ENCODE measurements at places on chromosomes 7 and 10. TPM values are rescaled to one million over a fixed set of nuclear protein-coding genes. Genes with fewer than 3 reads are reported as not detected.

DNA sequence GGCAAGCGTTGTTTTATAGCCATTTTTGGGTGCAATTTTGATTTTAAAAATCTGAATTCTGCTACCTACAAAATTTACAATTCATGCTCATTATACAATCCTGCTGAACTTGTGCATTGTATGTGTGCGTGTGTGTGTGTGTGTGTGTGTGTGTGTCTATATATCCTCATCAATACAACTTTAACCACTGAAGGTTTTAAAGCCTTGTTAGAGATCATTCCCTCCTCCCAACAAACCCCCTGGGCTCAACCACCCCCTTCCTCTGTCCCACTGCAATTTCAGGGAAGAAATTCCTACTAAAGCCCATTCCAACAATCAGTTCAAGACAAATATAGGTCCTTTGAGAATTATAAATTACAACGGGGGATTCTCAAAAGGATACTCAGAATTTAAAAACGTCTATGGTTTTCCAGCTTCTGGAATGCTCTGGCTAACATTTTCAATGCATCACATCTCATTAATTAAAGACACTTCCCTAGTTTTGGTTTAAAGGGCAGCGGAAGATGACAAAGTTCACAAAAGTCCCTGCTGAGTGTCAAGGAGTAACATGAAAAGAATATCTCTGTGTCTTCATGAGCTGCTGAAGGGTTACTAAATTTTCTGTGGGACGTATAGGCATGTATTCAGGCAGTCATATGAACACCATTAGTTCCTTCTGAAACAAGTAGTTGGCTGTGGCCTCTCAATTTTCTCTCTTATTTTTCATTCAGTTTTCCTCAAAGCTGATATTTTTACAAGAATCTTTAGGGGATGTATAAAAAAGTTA is 889 bp upstream of the SEMA3A start:
- no peak for DNase-seq

DNA sequence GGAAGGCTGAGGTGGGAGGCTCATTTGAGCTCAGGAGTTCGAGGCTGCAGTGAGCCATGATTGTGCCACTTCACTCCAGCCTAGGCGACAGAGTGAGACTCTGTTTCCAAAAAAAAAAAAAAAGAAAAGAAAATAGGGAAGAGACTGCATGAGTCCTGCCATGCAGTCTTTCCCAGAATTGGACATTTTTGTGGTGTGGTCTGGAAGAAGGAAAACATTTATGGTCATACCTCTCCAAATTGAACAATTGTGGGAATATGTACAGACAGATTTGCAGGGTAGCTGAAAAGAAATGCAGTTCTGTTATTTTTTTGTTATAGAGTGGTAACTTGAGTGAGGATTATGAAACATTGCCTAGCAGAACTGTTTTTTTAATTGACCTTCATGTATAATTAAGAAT is 198.1 kb downstream of the AUTS2 start:
- no peak for DNase-seq

GRCh38 chr10:33309406-33309805 is 25.1 kb downstream of the NRP1 start:
- DNase-seq, result no peak

DNA sequence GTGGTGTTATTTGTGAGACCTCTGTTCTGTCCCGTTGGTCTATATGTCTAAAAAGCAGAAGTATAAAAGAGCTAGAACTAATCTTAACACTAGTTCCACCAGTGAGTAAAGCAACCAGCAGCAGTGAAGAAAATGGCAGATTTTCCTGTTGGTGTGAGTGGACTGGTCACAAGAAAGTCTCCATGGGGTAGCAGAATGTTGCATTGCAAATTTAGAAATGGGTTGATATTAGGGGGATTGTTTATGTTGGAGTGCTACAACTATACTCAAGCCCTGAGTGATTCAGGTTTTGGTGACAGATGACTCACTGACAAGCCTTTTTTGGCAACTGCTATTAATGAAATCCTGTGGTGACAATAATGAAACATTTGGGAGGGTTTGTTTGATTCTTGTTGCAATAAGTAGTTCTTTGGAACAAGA is 5.6 kb downstream of the AVL9 start:
- no peak for DNase-seq

DNA sequence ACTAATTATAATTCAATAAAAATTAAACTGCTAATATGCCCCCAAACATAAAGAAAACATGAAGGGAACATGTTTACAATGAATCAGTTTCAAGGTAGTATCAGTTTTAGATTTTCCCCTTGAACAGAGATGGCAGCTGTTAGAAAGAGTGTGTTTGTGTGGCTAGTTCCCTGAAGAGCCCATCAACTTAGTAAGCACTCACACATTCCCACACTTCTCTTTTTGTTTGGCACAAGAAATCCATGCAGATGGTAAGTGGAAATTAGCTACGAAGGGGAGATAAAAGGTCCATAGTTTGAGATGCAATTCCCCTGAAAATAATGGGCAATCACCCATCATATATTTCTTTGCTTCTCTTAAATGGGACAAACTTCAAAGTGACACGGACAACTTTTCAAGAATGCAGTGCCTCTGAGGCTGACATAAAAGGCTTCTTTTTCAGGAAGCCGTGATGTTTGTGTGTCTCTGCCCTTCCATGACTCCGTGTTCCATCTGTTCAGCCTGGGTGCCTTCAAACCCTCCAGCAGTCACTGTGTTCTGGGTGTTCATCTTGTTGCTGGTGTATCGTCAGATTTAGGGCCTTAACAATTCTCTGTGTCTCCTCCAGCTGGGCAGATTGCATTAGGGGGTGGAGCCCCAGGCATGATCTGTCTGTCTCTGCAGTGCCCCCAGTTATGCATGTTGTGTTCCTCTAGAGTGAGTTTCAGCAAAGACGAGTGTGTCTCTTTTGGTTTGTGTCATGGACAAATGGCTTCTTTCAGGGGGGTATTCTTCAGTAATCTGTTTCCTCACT is 259.5 kb upstream of the NPY start:
- DNase-seq, result no peak

PGAM2 gene
- total RNA-seq, result not detected

DRGX gene
- total RNA-seq, result not detected

STAMBPL1 gene
- 9.5 TPM for total RNA-seq

All from Calu3 (cell line).